ENCODE measurements at places on chromosomes 1 and 21.

- no peak for DNase-seq
These were observed 58.4 kb downstream of the FHAD1 start for GRCh38 chr1:15305468-15305770.

- no peak for DNase-seq
These were observed 27.2 kb downstream of the PCBP3 start for GRCh38 chr21:45670731-45671130.

DNA sequence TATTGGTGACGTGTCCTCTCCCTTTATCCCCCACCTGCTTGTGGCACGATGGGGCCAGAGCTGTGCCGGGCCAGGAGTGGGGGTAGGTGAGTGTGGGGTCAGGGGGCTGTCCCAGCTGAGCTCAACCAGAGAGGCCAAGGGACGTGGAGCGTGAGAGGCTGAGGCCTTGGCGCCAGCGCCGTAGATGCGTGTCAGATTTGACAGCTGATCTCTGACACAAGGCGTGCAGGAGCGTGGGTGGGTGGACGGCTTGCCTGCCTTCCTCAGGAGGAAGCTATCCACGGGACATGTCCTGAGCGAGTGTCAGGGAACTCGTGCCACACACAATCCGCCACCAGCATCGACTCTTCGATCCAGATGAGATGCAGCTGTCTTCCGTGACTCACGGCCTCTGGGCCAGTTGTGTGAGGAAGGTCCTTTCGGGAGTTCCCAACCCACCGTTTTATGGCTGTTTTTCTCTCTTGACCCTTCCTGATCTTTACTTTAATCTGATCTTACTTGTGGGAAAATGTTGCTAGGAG, 56.7 kb downstream of the SPSB1 start:
- no peak for DNase-seq

- peak; percentile 79 for DNase-seq
These were observed 99.1 kb downstream of the MRPL37 start for GRCh38 chr1:54299037-54299436.

DNA sequence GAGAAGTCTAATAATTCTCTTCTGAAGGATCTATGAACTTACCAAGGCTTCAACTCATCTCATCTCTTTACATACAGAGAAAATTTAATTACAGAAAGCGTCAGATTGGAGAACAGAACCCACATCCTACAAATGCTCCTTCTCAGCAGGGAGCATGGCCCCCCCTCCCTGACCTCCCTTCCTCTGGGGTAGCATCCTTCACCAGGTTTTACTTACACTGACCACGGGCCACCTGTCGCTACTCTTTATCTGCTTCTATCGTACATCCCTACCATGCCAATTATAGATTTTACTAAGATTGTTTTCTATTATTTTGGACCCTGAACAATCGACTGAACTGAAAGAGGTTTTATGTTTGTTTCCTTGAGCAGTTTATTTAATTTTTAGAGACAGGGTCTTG, 25.8 kb downstream of the RIPPLY3 start:
- DNase-seq: no peak

DNA sequence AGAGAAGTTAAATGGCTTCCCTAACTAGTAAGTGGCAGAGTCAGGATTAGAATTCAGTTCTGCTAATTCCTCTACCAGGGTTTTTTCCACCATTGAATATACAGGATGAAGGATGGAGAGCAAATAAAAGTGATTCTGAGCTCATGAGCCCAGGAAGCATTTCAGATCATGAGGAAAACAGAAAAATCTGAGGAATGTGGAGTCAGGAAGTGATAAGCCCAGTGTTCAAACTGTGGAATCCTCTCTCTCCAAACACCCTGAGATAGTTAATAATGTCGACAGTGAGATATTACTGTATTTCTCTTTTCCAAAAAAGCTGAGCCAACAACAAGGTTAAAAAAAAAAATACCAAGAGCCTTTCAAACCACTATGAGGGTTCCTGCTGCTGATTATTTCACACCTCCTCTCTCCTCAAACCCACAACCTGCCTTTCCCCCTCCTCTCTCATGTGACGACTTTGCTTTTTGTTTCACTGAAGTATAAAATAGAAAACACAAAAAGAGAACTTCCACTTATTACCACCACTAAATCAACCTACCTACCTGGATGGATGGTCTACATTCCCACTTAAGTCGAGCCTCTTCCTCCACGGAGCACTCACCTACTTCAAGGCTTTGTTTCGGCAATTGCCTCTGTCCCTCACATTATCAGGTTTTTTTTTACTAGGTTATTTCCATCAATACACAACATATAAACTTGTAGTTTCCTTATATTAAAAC, 8.9 kb downstream of the SLAMF1 start:
- no peak for DNase-seq

- DNase-seq: peak; percentile 59
These were observed 7.4 kb downstream of the MEF2D start for GRCh38 chr1:156493154-156493631.

- DNase-seq: no peak
These were observed 40.6 kb downstream of the SCP2 start for GRCh38 chr1:52967666-52968065.

DNA sequence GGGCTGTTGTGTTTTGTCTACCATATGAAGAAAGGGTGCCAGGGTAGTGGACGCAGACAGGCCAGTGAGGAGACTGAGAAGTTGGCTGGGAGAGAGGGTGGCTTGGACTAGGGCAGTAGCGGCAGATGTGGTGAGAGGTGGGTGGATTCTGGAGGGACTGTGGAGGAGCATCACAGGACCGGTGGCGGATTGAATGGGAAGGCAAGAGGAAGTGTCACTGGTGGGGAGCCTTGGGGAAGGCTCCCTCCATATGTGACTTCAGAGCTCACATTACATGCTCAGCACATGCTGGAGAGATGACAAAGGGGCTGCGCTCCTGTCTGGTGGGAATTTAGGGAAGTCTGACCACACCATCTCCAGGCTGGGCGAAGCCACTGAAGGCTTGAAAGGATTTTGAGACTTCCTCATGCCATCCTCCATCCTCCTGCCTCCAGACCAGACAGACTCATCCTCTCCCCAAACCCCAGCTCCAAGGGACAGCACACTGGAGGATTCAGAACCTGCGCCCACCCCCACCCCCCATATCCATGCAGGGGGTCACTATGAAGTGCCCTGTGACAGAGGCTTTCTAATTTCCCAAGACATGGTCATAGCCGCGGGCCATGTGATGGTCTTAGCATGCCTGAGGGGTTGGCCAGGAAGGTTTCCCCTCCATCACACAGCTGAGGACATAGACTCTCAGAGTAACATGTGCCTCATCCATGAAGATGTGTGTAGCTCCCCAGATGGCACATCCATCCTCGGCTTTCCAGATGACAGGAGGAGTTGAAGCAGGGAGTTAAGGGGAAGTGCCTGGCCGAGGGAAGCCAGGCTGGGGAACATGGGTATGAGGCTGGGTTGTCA, 138.8 kb upstream of the WNT4 start:
- DNase-seq: no peak

GRCh38 chr1:54474310-54475251, 68.4 kb upstream of the SSBP3 start:
- peak; percentile 36 for DNase-seq

GRCh38 chr1:58031416-58031815, 515.1 kb downstream of the OMA1 start:
- DNase-seq: no peak

DNA sequence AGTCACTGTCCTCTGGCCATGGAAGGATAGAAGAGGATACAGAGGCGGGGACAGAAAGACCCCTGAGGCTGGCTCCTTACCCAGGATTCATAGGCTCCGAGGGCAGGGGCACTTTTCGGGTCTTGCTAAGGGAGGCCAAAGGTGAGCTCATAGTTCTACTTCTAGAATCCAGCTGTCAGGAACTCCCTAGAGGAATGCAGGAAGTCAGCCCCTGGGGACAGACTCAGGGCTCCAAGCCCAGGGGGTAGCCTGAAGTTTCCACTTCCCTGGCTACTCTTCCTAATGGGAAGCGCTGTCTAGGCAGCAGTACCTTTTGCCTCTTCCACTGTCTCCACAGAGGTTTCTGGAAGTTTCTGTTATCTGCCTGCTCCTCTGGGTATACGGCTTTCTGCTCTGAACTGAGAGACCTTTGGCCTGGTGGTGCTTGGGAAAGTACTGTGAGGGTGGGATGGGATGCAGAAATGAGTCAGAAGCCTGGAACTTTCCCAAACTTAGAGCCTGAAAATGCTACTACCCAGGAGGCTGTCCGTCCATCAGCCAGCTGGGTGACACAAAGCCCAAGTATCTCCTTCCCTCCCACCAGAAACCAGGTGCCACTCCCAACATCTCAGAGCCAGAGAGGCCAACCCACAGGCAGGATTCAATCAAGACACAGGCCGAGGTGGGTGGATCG, 3.6 kb downstream of the UBXN11 start:
- no peak for DNase-seq

DNA sequence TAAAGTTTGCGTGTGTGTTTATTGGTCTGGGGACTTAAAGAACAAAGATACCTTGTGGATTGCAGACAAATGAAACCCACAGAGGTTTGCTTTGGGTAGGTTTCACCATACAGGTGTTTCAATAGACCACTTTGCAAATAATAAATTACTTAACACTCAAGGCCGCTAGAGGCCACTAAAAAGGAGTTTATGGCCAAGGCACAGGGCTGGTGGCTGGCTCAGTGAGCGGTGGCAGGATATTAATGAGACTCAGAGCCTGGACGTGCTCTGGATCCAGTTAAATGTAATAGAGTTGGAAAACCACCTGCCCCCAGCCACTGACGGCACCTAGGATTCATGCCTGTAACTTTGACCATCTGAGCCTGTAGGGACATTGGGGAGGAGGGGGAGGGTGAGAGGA, 44.5 kb downstream of the LRRC38 start:
- DNase-seq: no peak

DNA sequence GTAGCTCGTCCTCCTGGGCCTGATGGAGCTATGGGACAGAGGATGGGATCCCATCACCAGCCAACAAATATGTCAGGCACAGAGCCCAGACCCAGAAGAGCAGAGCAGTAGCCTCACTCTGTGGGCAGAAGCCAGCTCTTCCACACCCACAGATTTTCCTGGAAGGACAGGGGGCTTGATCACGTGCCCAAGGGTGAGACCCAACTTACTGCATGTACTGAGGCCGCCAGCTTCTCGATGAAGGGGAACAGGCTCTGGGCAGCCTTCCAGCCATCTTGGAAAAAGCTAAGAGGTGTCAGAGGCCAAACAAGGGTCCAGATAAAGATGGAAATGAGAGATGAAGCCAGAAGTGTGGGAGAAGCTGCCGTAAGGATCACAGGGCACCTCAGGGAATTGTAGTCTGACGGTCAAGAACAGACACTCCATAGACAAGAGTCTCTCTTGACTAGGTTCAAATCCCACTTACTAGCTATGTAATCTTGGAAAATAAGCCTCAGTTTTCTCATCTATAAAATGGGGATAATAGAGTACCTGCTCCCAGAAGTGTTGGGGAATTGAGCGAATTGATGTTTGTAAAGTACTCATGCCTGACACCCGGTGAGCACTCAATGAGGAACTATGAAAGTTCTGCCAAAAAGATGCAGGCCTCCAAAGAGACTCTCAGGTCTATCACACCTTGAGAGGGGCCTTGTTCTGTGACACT, 17.0 kb upstream of the TCEA3 start:
- DNase-seq: no peak

DNA sequence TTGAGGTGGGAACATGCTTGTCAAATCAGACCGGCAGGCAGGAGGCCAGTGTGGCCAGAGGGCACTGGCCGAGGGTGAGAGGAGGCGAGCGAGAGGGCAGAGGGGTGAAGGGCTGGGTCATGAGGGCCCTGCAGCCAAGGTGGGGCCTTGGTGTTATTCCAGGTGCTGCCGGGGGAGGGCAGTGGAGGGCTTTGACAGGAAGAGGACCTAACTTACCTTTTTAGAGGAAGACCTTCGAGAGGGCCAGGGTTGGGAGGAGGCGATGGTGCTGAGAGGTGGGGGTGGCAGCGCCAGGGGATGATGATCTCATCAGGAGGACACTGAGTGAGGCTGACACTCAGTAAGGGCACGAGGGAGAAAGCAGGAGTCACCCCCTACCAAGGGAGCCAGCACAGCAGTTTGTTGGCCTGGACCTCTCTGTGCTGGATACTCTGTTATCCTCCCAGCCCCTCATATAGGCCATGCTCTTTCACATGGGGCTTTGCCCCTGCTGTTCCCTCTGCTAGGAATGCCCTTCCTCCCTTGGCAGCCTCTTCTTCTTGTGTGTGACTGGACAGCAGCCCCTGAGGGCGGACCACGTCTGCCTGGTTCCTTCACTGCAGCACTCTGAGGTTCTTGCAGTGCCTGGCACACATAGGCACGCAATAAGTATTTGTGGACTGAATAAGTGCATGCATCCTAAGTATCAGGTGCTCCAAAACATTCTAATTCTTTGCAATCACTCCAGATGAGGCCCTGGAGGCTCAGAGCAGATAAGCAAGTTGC, 7.5 kb upstream of the TTC22 start:
- no peak for DNase-seq

DNA sequence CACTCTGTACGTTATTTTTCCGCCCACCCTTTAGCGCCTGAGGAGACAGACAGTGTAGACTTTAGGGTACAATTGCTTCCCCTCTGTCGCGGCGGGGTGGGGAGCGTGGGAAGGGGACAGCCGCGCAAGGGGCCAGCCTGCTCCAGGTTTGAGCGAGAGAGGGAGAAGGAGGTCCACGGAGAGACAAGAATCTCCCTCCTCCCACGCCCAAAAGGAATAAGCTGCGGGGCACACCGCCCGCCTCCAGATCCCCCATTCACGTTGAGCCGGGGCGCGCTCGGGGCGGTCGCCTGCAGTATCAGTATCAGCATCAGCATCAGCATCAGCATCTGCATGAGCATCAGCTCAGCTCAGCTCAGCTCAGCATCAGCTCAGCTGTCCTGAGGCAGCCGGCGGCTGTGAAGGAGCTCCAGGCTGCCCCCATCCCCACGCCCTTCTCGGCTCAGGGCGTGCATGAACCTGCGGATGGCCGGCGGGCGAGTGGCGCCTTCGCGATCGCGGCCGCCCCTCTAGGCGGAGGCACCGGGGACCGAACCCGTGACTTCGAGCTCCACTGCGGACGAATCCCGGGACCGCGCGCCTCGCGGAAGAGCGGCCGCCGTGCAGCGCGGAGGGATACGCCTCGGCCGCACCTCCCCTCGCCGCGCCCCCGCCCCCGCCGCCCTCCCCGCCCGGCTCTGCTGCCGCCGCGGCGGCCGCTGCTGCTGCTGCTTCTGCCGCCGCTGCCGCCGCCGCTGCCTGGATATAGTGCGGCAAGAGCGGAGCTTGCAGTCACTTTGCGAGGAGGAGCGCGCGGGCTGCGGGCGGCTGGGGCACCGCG, at the start of gene NCAM2:
Gene NCAM2 (plus strand): TSS at position 774 of the 820 bp plus-strand sequence.
- DNase-seq: peak; percentile 68

DNA sequence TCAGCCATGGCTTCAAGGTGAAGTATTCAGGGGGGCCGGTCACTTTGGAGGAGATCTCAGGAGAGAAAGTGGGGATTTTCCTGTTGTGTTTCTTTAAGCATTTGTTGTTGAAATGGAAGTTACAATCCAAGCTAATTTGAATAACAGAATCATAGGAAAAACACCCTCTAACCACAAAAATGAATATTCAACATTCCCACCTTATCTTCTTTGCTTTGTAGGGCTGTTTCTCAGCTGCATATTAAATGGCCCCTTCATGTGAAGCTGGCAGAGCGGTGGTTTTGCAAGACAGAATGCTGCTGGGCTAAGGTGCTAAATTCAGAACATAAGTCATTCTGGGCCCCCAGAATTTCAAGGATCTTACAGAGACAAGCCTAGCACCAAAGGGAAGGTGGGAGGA, 279.0 kb downstream of the RRAGC start:
- DNase-seq: no peak

All from mucosa of descending colon (tissue), 3 donors.